ENCODE measurements at places on chromosomes 5 and 9.

GRCh38 chr5:133741396-133741795 lies 129.1 kb upstream of the FSTL4 start:
- DNase-seq = no peak

DNA sequence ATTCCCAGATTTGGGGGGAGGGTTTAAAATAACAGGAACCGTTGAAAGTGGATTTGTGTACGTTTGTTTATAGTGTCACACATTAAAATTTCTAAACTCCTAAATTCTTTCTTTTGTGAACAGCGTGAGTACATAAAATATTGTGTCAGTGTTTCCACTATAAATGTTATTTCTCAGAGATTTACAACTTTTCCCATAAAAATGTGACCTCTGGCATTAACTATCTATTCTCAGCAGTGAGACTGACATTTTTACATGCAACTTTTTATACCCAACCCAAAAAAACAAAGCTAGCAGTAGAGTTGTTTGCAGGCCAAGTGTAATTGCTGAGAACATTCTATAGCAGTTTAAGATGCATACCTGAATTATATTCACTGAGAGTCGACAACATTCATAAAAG lies 757.0 kb upstream of the ADAMTS16 start:
- DNase-seq = no peak

- DNase-seq = no peak
Observed at GRCh38 chr9:135759676-135760300, 57.8 kb downstream of the KCNT1 start.

- no peak for DNase-seq
Observed at GRCh38 chr5:150625831-150626746, 14.4 kb upstream of the SYNPO start.

DNA sequence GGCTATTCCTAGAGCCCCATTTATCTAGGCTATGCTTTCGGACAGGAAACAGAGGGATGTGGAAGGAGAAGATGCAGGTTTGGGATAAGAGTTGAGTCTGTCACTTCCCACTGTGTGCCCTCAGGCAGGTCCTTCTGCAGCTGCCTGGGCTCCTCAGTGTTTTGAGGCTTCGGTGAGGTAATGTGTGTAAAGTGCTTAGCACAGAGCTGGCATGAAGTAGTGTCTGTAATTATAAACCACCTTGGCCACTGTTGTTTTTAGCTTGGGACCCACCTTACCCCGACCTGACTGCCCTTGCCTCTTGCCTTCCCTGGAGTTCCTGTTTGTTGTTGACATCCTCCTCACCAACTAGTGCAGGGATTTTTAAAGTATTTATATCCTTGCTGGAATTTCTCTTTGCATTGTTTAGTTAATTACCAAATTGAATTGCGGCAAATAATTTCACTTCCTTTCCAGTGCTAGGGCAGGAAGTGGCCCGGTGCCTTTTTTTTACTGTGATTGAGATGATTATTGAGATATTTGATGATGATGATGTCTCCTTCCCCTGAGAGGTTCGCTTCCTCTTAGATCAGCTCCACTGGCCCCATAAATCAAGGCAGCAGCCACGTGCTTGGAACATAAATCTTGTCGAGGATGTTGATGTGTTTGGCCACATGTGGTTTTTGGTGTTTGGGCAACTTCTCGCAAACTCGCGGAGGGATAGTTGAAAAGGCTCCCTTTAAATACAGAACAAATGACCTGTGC lies 38.3 kb upstream of the DAB2IP start:
- no peak for DNase-seq

All from occipital lobe (tissue), 3 donors.